ENCODE measurements at places on chromosomes 1 and 21. TPM values are rescaled to one million over a fixed set of nuclear protein-coding genes. Genes with fewer than 3 reads are reported as not detected.

TMEM200B gene
- 4.7 TPM for total RNA-seq

ACP6 gene
- total RNA-seq, result 17.5 TPM

TMEM269 gene
- total RNA-seq, result 0.07 TPM

RAD54L gene
- 1.9 TPM for total RNA-seq

ACTN2 gene
- total RNA-seq, result 0.99 TPM

DNA sequence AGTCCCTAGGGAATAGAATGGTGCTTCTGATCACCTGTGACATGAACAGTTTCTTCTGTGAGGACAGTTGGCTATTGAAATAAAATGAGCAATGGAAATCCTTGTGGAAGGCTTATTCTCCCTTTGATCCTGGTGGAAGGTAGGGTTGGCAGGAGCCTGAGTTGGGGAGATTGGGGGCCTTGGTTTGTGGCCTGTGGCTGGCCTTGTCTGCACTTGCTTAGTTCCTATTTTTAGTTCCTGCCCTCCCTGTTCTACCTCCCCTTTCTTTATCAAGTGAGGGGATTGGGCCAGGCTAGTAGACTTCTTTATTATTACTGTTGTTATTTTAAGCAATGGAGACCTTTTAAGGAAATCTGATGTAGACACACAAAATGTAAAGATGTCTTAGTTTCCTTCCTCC lies 8.2 kb downstream of the DMRTB1 start:
- DNase-seq, result no peak
- no peak overlapping the region for H3K4me3 ChIP-seq
- no peaks in the 10 kb centered on the region for H3K36me3 ChIP-seq
- no peaks in the 10 kb centered on the region for H3K4me1 ChIP-seq
- H3K27ac ChIP-seq, result no peak overlapping the region
- peaks cover 3% of the 10 kb centered on the region for H3K27me3 ChIP-seq

DNA sequence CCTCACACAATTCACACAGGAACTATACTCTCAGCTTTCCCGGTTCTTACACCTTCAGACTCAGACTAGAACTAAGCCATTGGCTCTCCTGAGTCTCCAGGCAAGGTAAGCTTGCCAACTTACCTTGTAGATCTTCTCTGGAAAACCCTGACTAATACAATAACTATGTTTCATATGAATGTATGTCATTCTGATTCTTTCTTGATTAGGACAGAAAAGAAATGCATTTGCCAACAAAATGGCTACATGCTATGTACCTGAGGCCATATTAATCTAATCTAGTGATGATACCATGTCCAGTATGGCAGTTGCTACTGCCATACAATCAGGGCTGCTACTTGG lies 9.8 kb upstream of the ZSWIM5 start:
- H3K4me3 ChIP-seq, result no peak overlapping the region
- H3K4me1 ChIP-seq, result no peaks in the 10 kb centered on the region
- H3K36me3 ChIP-seq, result no peaks in the 10 kb centered on the region
- no peak overlapping the region for H3K27ac ChIP-seq

DNA sequence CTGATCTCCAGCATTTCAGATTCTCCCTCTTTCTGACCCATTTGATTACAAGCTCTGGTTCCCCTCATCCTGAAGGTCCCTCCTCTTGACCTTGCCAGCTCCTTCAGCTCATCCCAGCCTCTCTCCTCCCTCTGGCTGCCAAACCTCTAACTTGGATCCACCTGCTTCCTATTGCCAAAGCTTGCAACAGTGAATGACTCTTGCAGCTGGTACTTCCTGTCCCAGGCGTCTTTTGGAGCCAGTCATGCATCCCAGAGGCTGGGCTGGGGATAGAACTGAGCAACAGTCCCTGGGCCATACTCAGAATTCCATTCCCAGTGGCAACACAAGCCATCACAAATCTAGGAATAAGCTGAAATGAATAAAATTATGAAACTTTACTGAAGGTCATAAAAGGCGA lies 27.7 kb upstream of the SPOCD1 start:
- H3K36me3 ChIP-seq, result no peaks in the 10 kb centered on the region
- H3K27ac ChIP-seq, result no peak overlapping the region
- no peaks in the 10 kb centered on the region for H3K4me1 ChIP-seq
- H3K4me3 ChIP-seq, result no peak overlapping the region
- no peaks in the 10 kb centered on the region for H3K27me3 ChIP-seq
- peak; percentile 41 for DNase-seq

DNA sequence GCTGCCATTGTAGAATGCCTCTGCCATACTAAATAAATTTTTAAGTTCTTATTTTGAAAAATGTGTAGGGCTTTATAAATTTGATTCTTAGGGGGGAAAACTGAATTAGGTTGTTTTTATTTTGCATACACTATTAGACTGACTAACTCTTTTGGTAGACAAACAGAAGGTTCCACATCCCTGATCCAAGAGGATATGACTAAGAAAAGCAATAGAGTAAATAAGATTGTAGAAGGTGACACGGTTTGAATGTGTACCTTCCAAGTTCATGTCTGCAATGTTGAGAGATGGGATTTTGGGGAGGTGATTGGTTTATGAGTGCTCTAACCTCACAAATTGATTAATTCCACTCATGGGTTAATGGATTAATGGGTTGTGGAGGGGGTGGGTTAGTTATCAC lies 127.9 kb downstream of the GLUL start:
- H3K27me3 ChIP-seq, result no peaks in the 10 kb centered on the region
- DNase-seq, result no peak
- H3K27ac ChIP-seq, result no peak overlapping the region
- no peak overlapping the region for H3K4me3 ChIP-seq
- no peaks in the 10 kb centered on the region for H3K36me3 ChIP-seq
- no peaks in the 10 kb centered on the region for H3K4me1 ChIP-seq

DNA sequence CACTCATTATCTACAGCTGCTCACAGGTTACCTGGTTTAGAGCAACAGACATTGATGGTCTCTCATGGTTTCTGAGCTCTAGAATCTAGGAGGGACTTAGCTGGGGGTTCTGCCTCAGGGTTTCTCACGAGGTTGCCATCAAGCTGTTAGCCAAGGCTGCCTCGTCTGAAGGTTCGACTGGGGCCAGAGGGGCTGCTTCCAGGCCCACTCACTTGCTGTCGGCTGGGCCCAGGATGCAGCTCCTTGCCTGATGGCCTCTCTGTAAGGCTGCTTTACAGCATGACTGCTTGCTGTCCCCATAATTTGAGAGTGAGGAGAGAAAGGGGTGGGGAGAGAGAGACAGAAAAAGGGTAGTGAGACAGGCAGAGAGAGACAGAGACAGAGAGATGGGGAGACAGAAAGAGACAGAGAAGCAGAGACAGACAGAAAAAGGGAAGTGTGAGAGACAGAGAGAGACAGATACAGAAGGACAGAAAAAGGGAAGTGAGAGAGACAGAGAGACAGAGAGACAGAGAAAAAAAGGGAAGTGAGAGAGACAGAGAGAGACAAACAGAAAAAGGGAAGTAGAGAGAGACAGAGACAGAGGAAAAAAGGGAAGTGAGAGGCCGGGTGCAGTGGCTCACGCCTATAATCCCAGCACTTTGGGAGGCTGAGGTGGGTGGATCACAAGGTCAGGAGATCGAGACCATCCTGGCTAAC lies 106.8 kb upstream of the C1orf174 start:
- no peak overlapping the region for H3K4me3 ChIP-seq
- H3K27ac ChIP-seq, result no peak overlapping the region
- H3K27me3 ChIP-seq, result no peaks in the 10 kb centered on the region

- H3K4me3 ChIP-seq, result no peak overlapping the region
- H3K4me1 ChIP-seq, result no peaks in the 10 kb centered on the region
- H3K36me3 ChIP-seq, result no peaks in the 10 kb centered on the region
- H3K27me3 ChIP-seq, result no peaks in the 10 kb centered on the region
- peak; percentile 84 for DNase-seq
- H3K27ac ChIP-seq, result no peak overlapping the region
Observed at GRCh38 chr1:62725255-62725654, 37.1 kb upstream of the DOCK7 start.

GRCh38 chr1:116674751-116675150 lies 7.2 kb upstream of the IGSF3 start:
- H3K27ac ChIP-seq, result no peak overlapping the region
- H3K4me3 ChIP-seq, result no peak overlapping the region
- H3K27me3 ChIP-seq, result peaks cover 28% of the 10 kb centered on the region
- no peaks in the 10 kb centered on the region for H3K36me3 ChIP-seq
- no peaks in the 10 kb centered on the region for H3K4me1 ChIP-seq

DNA sequence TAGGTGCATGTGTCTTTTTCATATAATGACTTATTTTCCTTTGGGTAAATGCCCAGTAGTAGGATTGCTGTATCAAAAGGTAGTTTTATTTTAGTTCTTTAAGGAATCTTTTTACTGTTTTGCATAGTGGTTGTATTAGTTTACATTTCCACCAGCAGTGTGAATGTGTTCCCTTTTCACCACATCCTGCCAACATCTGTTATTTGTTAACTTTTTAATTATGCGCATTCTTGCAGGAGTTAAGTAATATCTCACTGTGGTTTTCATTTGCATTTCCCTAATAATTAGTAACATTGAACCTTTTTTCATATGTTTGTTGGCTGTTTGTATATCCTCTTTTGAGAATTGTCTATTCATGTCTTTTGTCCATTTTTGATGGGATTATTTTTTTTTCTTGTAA lies 1761.9 kb downstream of the PLA2G4A start:
- H3K4me3 ChIP-seq, result no peak overlapping the region
- no peaks in the 10 kb centered on the region for H3K27me3 ChIP-seq
- H3K4me1 ChIP-seq, result no peaks in the 10 kb centered on the region
- H3K36me3 ChIP-seq, result no peaks in the 10 kb centered on the region

- H3K4me1 ChIP-seq, result no peaks in the 10 kb centered on the region
- no peak for DNase-seq
- no peak overlapping the region for H3K4me3 ChIP-seq
- no peaks in the 10 kb centered on the region for H3K36me3 ChIP-seq
- H3K27ac ChIP-seq, result no peak overlapping the region
- H3K27me3 ChIP-seq, result no peaks in the 10 kb centered on the region
Observed at GRCh38 chr21:18725653-18726052, 322.1 kb upstream of the TMPRSS15 start.

GRCh38 chr1:228219962-228220780 lies 12.3 kb downstream of the OBSCN start:
- DNase-seq, result no peak
- H3K27ac ChIP-seq, result no peak overlapping the region
- no peaks in the 10 kb centered on the region for H3K36me3 ChIP-seq
- no peak overlapping the region for H3K4me3 ChIP-seq
- no peaks in the 10 kb centered on the region for H3K4me1 ChIP-seq

GRCh38 chr1:212606395-212607205 lies 2.0 kb upstream of the ATF3 start:
- H3K4me1 ChIP-seq, result peaks cover 15% of the 10 kb centered on the region
- peak overlapping the region; percentile 27 for H3K4me3 ChIP-seq
- no peak overlapping the region for H3K27ac ChIP-seq
- no peaks in the 10 kb centered on the region for H3K36me3 ChIP-seq
- H3K27me3 ChIP-seq, result peaks cover 69% of the 10 kb centered on the region
- no peak for DNase-seq

DNA sequence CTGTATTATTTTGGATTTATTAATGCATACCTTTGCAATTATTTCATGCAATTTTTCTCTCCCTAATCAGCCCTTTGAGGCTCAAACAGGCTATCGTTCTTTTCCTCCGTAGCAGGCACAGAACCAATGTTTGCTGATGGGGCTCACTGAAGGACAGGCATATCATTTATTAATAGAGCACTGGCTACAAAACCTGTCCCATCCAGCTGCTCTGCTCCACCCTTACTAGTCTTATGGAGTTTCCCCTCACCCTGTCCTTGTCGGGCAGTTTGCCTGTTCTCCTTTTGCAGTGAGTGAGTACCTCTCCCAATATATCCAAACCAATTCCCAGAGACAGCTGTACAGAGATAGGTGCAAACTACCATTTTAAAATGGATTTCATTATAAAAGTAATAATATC lies 16.6 kb upstream of the FCAMR start:
- H3K27ac ChIP-seq, result no peak overlapping the region
- H3K36me3 ChIP-seq, result no peaks in the 10 kb centered on the region
- H3K4me1 ChIP-seq, result no peaks in the 10 kb centered on the region
- DNase-seq, result no peak

DNA sequence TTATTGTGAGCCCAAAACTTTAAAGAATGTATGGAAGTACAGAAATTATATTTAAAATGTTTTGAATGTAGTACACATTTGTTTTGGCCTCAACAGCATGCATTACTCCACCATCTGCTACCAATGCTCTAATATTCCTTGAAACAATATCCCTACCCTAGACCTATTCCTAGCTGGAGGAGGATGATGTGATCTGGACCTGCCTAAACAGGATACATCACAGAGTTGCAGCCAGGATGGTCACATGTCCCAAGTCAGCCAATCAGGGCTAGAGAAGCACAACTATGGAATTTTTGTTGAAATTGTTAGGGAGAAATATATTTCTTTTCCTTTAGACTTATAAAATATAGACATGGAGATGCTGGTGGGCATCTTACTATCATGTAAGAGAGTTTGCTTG lies 623.3 kb upstream of the NR5A2 start:
- H3K36me3 ChIP-seq, result no peaks in the 10 kb centered on the region
- H3K27me3 ChIP-seq, result no peaks in the 10 kb centered on the region
- H3K4me3 ChIP-seq, result no peak overlapping the region
- peak overlapping the region; percentile 52 for H3K27ac ChIP-seq

DNA sequence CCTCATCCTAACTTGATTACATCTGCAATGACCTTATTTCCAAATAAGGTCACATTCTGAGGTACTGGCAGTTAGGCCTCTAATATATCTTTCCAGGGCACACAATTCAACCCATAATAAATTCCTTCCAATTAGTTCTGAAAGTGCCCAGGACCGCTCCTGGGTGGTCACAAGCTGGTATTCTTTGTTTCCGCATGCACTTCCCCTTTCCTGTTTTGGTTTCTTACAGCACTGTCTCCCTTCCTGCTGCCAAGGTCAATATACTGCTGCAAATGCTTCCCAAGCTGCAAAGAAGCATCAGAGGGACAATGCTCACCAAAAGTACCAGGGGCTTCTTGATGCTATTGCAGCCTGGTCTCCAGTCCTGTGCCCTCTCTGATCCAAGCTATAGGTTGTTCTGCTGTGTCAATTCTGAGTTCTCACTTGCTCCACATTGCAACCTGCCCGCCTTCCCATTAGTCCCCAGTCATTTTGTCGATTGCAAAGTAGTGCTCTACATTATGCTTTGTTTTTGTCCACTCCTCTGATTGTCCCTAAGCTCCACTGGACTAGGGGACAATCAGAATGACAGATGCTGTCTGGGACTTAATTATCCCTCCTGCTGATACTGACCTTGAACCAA lies 13.9 kb upstream of the XPR1 start:
- peaks cover 8% of the 10 kb centered on the region for H3K4me1 ChIP-seq
- H3K4me3 ChIP-seq, result no peak overlapping the region
- no peaks in the 10 kb centered on the region for H3K36me3 ChIP-seq
- DNase-seq, result no peak

- peak overlapping the region; percentile 61 for H3K4me3 ChIP-seq
- peak; percentile 13 for DNase-seq
- H3K36me3 ChIP-seq, result no peaks in the 10 kb centered on the region
Observed at GRCh38 chr1:238485057-238485911, 594.6 kb upstream of the ZP4 start.

- H3K36me3 ChIP-seq, result no peaks in the 10 kb centered on the region
- H3K4me3 ChIP-seq, result no peak overlapping the region
- H3K4me1 ChIP-seq, result no peaks in the 10 kb centered on the region
Observed at GRCh38 chr21:34593423-34593822, 21.5 kb downstream of the RCAN1 start.

Measured in astrocyte (in vitro differentiated cells and primary cell).